ENCODE measurements at places on chromosomes 4 and X. TPM values are rescaled to one million over a fixed set of nuclear protein-coding genes. Genes with fewer than 3 reads are reported as not detected.

GRCh38 chr4:3009422-3009821 is 46.1 kb downstream of the GRK4 start:
- no peaks in the 10 kb centered on the region for H3K36me3 ChIP-seq
- DNase-seq, result no peak
- H3K27ac ChIP-seq, result no peak overlapping the region
- no peaks in the 10 kb centered on the region for H3K4me1 ChIP-seq

DNA sequence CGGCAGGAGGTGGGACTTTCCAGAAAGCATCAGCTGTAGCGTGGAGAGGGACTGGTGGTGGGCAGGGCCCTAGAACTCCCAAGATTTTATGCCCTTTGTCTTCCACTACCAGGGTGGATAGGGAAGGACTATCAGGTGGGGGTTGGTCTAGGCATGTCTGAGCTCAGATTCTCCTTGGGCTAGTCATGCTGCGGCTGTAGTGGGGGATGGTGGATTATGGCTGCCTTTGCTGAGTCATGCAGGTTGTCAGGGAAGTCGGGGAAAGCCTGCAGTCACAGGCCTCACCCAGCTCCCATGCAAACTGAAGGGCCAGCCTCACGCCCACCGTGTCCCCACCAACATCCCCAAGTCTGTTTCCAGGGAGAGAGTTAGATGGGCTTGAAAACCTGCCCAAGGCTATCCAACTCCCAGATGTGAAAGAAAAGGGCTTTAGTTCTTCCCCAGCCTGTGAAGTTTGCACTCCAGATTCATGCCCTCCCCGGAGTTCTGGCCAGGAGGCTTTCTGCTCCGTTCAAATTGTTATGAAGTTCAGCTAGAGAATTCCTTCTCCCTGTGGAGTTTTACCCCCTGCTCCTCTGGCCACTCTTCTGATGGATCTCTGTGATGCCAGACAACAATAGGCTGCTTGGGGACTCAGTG is 13.4 kb upstream of the MEPE start:
- H3K27ac ChIP-seq, result no peak overlapping the region
- no peak for DNase-seq
- H3K27me3 ChIP-seq, result no peaks in the 10 kb centered on the region
- H3K4me3 ChIP-seq, result no peak overlapping the region
- H3K36me3 ChIP-seq, result no peaks in the 10 kb centered on the region
- H3K4me1 ChIP-seq, result no peaks in the 10 kb centered on the region

GRCh38 chr4:15659768-15660570 is 4.8 kb upstream of the FBXL5 start:
- no peaks in the 10 kb centered on the region for H3K36me3 ChIP-seq
- no peaks in the 10 kb centered on the region for H3K27me3 ChIP-seq
- no peak for DNase-seq

- no peak for DNase-seq
- H3K36me3 ChIP-seq, result peaks cover 31% of the 10 kb centered on the region
- H3K27ac ChIP-seq, result no peak overlapping the region
- peaks cover 24% of the 10 kb centered on the region for H3K4me1 ChIP-seq
Observed at GRCh38 chrX:19709812-19710518, 177.4 kb downstream of the SH3KBP1 start.

CLDN22 gene
- total RNA-seq, result not detected

GUCY1B1 gene
- total RNA-seq, result not detected

Data from CD4-positive, alpha-beta T cell (primary cell).